ENCODE measurements at places on chromosomes 7 and 10. TPM values are rescaled to one million over a fixed set of nuclear protein-coding genes. Genes with fewer than 3 reads are reported as not detected.

The SERPINE1 gene
- total RNA-seq = 1,853 TPM

The CADPS2 gene
- total RNA-seq = 74.7 TPM

The CDNF gene
- total RNA-seq = 0.65 TPM

The PAX4 gene
- not detected for total RNA-seq

The NDUFB2 gene
- total RNA-seq = 145 TPM

The CTAGE4 gene
- total RNA-seq = 1.1 TPM

The SGPL1 gene
- 23.0 TPM for total RNA-seq

The GOLGA7B gene
- not detected for total RNA-seq

Data from thoracic aorta endothelial cell (primary cell).